ENCODE measurements at places on chromosomes 13 and 19. TPM values are rescaled to one million over a fixed set of nuclear protein-coding genes. Genes with fewer than 3 reads are reported as not detected.

DNA sequence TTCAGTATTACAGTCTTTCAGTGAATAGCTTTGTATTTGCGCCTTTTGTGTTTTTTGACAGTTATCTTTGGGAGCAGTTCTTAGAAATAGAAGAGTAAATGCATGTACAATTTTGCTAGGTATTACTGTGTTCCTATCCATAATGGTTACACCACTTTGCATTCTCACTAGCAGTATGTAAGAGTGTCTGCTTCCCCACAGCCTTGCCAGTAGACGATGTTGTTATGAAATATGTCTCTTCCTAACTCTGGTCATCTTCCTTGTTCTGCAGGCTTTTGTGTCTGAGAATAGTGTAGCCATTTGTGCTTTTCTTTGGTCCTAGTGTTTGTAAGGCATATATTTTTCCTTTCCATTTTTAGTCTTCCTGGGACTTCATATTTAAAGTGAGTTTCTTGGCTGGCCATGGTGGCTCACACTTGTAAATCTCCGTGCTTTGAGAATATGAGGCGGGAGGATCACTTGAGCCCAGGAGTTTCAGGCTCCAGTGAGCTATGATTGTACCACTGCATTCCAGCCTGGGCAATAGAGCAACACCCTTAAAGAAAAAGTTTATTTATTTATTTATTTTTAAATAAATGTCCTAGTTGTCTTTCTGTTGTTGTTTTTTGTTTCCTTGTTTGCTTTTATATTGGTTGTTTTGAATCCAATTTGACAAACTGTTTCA is 140.3 kb downstream of the PDS5B start:
- H3K27ac ChIP-seq, result peak overlapping the region; percentile 65
- H3K4me3 ChIP-seq, result no peak overlapping the region
- H3K4me1 ChIP-seq, result peaks cover 24% of the 10 kb centered on the region
- peaks cover 59% of the 10 kb centered on the region for H3K36me3 ChIP-seq

DNA sequence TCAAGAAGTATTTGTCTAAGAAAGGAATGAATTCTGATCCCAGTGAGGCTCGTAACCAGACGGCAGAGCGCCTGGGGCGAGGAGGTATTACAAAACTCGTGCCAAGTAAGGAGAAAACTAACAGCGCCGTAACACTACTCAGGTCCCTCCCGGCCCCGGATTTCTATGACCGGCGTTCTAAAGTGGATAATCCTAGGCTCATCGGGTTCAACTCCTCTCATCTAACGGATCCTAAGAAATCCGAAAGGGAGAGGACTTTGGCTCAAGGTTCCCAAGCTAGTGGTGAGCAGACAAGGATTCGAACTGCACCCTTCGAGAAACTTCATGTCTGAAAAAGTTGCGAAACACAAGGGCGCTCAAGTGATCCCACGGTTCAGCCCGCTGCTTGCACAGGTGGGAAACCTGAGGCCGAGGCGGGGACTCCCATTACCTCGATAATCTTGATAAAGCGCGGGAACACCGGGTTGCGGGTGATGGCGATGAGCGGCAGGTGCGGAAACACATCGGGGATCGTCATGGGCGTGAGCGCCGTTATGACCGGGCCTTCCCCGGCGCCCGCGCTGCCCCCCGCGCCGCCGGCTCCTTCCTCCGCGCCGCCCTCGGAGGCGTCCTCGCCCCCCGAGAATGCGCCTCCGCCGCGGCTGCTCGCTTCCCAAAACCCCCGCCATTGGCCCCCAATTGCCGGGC is 529 bp downstream of the LONP1 start:
- H3K36me3 ChIP-seq, result no peaks in the 10 kb centered on the region
- peaks cover 13% of the 10 kb centered on the region for H3K4me1 ChIP-seq

GRCh38 chr19:7497292-7497691 is 8.5 kb upstream of the PEX11G start:
- H3K4me3 ChIP-seq, result peak overlapping the region; percentile 76
- peaks cover 29% of the 10 kb centered on the region for H3K27me3 ChIP-seq
- no peaks in the 10 kb centered on the region for H3K36me3 ChIP-seq
- H3K27ac ChIP-seq, result no peak overlapping the region
- H3K4me1 ChIP-seq, result peaks cover 24% of the 10 kb centered on the region
- DNase-seq, result no peak

DNA sequence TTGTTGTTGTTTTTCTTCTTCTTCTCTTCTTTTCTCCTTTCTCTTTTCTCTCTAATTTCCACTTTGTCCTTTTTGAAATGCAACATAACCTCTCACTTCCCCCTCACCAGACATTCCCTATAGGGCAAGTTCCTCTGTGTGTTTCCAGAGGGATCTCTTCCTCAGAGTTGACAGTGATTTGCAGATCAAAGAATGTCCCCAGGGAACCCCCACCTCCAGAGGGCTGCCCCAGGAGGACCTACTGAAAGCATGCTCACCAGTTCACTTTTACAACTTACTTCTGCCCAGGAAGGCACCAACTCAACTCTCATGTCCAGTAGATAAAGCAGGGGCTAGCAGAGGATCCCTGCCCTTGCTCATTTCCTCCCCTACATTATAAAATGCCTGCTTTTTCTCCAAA is 1648.0 kb downstream of the PCDH9 start:
- no peak for DNase-seq
- H3K36me3 ChIP-seq, result no peaks in the 10 kb centered on the region
- H3K27me3 ChIP-seq, result no peaks in the 10 kb centered on the region
- peaks cover 3% of the 10 kb centered on the region for H3K4me1 ChIP-seq
- H3K27ac ChIP-seq, result no peak overlapping the region

Gene ZNF726
- total RNA-seq, result 0.37 TPM

Gene NOVA2
- total RNA-seq, result 25.6 TPM

Gene OR10H4
- total RNA-seq, result not detected

Gene KIR3DL2
- not detected for total RNA-seq

Gene NRTN
- 4.8 TPM for total RNA-seq

Gene TMPRSS9
- total RNA-seq, result 0.12 TPM

Gene ARL11
- total RNA-seq, result not detected

Measured in neural crest cell (in vitro differentiated cells).